Stimulated activated CD8-positive, alpha-beta memory T cell treated with anti-CD3 and anti-CD28 coated beads, Interleukin-15, amount 100 ng/mL, for 1 hour (primary cell): ENCODE measurements at places on chromosomes 16 and 17.
A peak's percentile ranks its signal among the peaks of the same experiment; 100 is the strongest.

DNA sequence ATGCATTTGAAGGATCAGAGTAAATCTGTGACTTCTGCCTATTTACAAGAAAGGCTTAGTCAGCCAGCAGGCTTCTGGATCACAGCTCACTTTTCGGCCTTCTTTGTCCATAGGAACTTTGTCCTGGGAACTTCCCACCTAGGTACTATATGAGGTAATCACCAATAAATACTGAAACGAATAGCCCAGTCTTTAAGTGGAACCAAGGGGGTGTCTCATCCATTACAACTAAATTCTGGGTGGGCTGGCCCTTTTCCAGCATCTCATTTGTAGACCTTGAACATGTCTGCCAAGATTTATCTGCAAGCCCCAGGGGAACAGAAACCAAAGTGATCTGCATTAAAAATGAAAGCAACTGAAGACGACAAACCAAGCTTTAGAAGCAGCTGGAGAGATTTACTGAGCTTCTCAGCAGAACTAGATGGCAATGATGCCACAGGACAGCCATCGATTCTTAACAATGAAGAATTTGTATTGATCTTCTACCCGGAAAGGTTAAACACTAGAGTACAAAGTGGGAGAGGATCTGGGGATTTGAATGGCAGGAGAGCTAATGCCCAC, 55.5 kb downstream of the SNX11 start:
- DNase-seq, result no peak

- DNase-seq, result no peak
Measured at GRCh38 chr16:56617212-56618085, 8.1 kb upstream of the MT1E start.

- DNase-seq, result no peak
Measured at GRCh38 chr16:89847940-89848297, 19.6 kb downstream of the SPIRE2 start.

DNA sequence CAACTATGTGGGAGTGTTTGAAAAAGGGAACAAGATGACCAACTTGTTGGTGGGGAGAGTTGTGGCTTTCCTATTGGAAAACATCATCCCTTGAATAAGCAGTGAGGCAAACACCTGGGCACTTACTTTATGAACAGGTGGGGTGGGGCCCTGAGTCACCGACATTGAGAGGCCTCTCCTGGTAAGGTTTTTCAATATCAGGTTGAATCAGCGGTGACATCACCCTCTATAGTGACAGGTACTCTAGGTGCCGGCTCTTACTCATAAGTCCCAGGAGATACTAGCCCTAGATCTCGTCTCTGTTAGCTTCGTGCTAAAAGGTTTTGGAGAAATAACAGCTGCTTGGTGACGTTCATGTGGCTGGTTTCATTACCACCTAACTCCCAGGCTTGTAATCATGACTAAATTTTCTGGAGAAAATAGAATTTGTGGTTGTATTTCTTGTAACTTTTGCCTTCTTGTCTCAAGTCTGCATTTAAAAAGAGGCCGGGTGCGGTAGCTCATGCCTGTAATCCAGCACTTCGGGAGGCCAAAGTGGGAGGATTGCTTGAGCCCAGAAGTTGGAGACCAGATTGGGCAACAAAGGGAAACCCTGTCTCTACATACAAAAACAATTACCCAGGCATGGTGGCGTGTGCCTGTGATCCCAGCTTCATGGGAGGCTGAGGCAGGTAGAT, 19.3 kb downstream of the CDH1 start:
- no peak for DNase-seq

GRCh38 chr16:17567455-17567854, 96.7 kb upstream of the XYLT1 start:
- DNase-seq, result no peak

DNA sequence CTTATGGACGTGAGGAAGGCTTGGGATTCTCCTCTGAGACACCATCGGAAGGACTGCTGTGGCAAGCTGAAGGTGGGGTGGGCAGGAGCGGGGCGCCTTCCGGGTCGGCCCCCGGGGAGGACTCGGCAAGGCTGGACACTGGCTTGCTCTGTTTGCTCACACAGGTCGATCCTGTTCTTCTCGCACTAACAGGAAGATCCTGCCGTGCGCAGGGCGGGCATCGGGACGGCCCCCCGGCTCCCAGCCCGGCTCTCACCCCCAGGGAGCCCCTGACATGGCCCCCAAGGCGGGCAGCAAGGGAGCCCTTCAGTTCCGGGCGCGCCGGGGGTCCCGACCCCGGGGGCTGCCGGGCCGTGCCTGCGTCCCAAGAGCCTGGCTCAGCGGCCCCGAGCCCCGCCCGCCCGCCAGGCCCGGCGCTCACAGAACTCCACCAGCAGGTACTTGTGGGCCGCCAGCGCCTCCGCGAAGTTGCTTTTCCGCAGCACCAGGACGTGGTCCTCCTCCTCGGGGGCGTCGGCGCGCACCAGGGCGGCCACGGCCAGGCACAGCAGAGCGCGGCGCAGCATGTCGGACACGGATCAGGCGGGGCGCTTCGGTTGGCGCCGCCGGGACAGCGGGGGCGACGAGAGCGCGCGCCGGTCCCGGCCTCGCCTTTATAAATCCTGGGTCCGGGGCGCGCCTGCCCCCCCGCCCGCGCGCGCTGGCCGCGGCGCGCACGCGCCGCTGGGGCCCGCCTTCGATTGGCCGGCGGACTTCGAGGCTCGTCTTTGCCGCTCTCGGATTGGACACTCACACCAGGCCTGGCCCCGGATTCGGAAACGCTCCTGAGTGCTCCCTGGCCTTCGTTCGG, at the start of gene P4HB:
Gene P4HB (minus strand): TSS at position 630 of the 850 bp plus-strand sequence. CDS start 64 bp downstream, at position 566.
- DNase-seq, result no peak

- DNase-seq, result peak; percentile 74
Measured at GRCh38 chr16:74296432-74297144, at the start of gene PSMD7. Gene PSMD7, plus strand, starts transcription at chr16:74296814. Its CDS starts 101 bp downstream, at chr16:74296915.

GRCh38 chr16:80433623-80434022, 107.2 kb upstream of the DYNLRB2 start:
- no peak for DNase-seq

DNA sequence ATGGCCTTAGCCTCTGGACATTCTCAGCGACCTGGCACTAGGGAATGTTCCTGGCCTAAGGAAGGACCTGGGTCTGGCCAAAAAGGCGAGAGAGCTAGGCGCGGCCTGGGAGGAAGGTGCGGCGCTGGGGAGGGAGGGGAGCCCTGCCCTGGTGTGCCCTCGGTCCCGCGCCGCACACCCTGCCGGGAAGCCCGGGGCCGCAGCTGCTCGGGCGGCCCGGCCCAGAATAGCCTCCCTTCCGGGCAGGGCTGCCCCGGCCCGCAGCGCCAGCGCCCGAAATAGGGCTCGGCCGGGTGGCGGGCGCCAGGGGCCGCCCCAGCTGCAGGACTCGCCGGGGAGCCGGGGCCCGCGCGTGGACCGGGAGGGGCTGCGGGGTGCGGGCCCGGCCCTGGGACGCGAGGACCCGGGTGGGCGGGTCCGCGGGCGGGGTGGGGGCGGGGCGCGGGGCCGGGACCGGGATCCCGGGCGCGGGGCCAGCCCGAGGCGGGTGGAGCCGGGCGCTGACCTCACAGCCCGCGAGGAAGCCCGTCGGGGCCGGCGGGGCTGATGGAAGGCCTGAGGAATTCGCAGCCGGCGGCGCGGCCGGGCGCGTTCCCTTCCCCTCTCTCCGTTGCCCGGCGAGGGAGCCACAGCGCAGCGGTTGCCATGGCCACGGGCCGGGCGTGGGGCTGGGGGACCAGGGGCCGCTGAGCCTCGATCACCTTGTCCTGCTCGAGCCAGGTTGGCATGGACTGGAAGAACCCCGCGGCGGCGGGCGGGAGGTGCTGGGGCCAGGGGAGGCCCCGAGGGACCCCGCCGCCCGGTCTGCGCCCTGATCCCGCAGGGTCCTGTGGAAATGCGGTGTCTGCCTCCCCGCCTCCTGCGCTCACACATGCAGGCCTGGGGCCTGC, 18.1 kb downstream of the SOCS3 start:
- DNase-seq, result no peak

DNA sequence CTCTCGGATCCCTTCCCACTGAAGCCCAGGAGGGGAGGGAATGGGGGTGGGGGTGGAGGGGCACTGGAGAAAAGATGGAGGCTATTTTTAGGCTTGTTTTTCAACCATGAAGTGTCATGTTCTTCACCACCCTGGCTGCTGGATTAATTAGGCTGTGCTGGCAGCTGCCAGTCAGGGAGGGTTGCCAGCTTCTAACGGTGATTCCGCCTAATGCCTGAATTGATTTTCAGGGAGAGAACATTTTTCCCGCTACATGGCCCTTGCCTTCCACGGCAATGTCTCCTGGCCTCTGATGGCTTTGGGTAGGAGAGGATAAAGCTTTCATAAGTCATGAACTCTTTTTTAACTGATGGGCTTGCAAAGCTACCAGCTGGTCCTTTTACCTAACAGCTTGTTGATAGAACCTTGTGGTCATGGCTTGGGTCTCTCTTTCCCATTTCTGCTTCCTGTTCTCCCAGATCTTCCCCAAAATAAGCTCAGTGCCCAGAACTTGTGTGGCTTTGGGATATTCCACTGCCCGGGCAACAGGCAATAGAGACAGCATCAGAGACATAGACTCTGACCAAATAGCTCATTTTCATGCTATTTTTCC, 167.4 kb downstream of the PITPNC1 start:
- DNase-seq, result no peak

DNA sequence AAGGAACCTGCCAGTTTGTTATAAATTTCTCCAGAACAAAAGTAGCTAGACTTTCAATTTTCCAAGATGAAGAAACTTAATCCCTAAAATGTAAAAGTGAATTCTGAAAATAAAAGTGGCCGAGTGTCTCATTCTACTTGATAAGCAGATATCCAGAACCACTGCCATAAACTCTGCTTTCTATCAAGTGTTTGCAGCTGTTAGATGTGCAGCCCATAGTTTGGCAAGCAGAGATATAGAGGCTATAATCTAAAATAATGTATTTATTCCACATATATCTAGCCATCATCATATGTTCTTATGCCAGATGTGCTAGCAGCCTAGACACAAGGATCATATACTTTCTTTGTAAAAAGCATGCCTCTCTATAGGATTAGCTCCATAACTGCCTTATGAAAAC, 14.7 kb upstream of the FBXL20 start:
- no peak for DNase-seq

- DNase-seq, result no peak
Measured at GRCh38 chr17:8154608-8155155, 2.5 kb upstream of the PER1 start.

DNA sequence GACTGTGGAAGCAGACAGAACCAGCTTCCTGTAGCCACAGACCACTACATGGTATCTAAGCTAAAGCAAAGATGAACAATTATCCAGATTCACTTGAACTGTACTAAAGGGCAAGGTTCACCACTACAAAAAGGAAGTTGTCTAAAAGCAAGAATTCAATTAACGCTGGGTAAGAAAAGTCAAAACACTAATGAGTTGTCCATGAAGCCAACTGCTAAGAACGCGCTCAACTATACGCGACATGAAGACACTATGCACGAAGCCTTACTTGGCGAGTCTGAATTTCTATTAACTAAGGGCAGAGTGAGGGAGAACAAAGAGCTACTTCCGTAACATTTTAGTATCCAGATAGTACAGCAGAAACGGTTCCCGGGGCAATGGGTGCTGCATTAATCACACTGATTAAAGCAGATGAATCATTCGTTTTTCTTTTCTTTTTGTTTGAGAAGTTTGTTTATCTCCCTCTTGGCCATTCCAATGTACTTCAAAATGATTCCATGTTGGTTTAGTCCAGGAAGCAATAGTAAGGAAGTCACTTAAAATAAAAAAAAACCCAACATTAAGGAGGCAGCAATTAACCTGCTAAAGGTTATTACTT, 2.8 kb upstream of the RPS15A start:
- DNase-seq, result no peak

DNA sequence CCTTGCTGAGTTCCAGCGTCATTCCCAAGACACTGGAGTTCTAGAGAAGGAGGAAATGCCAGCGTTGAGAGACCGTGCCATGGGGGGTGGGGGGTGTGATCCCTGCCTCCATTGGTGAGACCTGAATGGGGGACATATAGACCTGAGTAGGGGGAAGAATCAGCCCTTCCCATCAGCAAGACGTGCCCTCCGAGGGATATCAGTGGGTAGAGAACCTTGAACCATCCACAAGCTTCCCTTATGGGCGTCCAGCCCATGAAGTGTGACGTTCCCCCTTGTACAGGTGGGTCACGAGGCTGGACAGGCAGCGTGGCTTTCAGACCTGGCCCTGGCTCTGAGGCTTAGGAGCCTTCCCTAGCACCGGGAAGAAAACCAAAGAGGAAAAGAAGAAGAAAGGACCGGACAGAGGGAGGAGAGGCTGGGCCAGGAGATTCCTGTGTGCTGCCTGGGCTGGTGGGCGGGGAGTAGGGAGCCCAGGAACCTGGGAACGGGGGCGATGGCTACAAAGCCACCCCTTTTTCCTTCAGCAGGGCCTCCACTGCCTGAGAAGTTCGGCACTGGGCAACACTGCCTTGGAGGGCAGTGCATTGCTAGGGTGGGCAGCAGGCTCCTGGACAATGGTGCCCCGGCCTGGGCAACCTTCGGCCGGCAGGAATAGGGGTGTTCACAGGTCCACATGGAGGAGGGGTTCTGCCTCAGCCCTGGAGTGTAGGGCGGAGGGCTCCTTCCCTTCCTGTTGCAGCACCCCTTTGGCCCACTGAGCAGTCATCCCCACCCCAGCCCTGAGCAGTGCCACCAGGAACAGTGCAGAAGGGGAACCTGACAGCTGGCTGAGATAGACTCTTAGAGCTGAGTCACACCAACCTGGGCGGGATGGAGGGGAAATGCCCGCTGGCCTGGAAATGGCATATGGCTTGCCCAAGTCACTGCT, 7.2 kb downstream of the RAB11FIP4 start:
- no peak for DNase-seq

- no peak for DNase-seq
Measured at GRCh38 chr16:12723681-12724080, 80.0 kb downstream of the CPPED1 start.

DNA sequence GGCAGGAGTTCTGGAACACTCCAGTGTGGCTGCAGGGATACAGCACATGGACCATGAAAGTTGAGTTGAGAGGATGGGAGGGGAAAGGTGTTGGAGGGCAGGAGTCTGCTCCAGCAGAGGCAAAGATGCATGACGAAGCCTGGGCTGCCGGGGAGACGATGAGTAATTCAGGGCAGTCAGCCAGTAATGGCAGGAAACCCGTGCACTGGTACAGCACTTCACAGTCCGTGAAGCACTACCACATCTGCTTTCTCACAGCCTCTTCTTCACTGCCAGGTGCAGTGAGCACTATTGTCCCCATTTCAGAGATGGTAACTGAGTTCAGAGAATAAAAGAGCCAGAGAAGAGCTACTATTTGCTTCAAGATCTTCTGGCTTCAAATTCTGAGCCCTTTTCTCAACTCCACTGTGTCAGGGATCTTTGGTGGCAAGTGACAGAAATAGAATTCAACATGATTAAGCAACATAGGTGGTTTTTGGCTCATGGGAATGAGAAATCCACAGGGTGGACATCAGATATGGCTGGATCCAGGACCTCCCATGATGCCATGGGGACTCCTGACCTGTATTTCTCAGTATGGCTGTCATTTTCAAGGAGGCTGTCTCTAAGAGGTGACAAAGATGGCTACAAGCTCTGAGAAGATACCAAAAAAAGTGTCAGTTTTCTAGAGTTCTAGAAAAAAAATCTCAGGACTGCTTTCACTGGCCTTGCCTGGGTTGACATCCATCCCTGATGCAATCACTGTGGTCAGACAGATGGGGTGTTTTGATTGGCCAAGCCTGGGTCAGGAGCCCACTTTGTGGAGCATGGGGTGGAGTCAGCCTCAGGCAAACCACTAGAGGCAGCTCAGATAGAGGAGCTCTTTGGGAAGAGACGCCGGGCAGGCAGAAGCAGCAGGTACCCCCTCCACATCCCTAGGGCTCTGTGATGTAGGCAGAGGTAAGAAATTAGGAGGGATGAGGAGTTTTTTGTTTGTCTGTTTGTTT, 24.7 kb downstream of the IL21R start:
- DNase-seq, result peak; percentile 58

GRCh38 chr17:19644493-19645210, 3.9 kb upstream of the ALDH3A2 start:
- DNase-seq, result no peak
